ENCODE measurements at places on chromosomes 16 and 17.

DNA sequence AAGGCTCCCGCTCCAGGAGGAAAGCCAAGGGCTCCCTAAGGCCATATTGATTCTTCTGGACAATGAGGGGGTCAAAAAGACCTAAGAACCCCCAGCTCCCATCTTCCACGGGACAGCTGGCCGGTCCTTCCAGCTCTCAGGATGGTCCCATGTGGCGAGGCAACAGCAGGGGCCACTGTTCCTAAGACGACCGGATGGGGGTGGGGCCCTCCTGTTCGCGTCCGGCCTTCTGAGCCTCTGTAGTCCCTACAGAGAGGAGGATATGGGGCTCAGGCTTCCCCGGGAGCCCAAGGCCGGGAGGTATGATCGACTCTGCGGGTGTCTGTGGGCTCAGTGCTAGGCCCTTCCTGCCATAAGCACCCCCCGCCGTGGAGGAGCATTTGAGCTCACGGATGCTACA, 6.0 kb upstream of the DCXR start:
- no peaks in the 10 kb centered on the region for H3K4me1 ChIP-seq
- no peak for DNase-seq
- H3K4me3 ChIP-seq, result no peak overlapping the region

- peak; percentile 66 for DNase-seq
- H3K4me3 ChIP-seq, result no peak overlapping the region
- peaks cover 32% of the 10 kb centered on the region for H3K4me1 ChIP-seq
- no peaks in the 10 kb centered on the region for H3K36me3 ChIP-seq
- no peaks in the 10 kb centered on the region for H3K27me3 ChIP-seq
These were observed 67.8 kb downstream of the ANKRD11 start for GRCh38 chr16:89422527-89422904.

DNA sequence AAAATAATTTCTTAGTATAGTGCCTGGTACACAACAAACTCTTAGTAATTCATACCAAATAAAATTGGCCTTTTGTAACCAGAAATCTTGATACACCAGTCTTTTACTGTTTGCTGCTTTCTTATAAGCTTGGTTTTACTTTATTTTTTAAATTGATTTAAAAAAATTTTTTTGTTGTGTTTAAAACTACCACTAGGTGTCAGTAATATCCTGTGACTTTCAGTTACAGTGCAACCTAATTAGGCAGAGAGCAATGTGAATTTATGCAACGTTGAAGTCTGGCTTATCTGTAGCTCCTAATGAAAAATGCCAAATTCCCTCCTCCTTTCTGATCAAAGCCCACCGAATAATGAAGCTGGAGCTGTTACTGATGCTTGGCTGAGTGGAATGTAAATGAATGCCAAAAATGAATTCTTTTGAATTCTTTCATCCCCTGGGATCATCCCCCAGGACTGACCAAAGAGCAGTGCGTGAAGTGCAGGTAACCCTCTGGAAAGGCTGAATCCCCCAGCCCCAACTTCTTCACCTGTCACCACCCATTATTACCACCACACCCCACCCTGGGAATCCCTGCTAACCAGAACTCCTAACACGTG, 3.8 kb downstream of the ERCC4 start:
- no peaks in the 10 kb centered on the region for H3K27me3 ChIP-seq
- peaks cover 35% of the 10 kb centered on the region for H3K4me1 ChIP-seq
- DNase-seq, result peak; percentile 41
- peaks cover 9% of the 10 kb centered on the region for H3K36me3 ChIP-seq

- no peaks in the 10 kb centered on the region for H3K27me3 ChIP-seq
- H3K27ac ChIP-seq, result no peak overlapping the region
- no peak overlapping the region for H3K4me3 ChIP-seq
These were observed 164.7 kb downstream of the CNTNAP4 start for GRCh38 chr16:76441876-76442275.

DNA sequence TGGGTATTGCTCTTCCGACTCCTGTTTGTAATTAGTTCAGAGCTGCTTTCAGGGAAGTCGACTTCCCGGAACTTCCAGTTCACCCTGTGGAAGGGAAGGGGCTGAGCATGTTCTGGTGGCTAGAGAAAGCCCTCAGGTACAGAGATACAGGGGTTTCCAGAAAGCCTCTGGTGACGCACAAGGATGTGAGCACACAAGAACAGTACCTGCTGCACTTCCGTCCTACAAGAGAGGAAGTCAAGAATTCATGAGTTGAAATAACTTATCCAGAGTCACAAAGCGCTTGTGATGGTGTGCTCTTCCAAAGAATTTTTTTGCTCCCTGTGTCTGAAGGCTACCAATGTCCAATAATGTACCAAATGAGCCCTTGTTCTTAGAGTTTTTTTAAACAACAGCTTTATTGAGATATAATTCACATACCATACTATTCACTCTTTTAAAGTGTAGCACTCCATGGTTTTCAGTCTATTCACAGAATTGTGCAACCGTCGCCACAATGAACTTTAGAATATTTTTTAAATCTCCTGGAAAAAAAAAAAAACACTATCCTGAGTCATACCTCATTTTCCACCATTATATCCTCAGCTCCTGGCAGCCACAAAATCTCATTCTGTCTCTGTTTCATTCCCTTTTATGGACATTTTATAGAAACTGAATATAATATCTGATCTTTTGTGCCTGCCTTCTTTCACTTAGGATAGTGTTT, 327.6 kb downstream of the CDH13 start:
- H3K36me3 ChIP-seq, result no peaks in the 10 kb centered on the region
- no peak overlapping the region for H3K4me3 ChIP-seq
- no peak for DNase-seq
- no peaks in the 10 kb centered on the region for H3K27me3 ChIP-seq
- no peaks in the 10 kb centered on the region for H3K4me1 ChIP-seq

DNA sequence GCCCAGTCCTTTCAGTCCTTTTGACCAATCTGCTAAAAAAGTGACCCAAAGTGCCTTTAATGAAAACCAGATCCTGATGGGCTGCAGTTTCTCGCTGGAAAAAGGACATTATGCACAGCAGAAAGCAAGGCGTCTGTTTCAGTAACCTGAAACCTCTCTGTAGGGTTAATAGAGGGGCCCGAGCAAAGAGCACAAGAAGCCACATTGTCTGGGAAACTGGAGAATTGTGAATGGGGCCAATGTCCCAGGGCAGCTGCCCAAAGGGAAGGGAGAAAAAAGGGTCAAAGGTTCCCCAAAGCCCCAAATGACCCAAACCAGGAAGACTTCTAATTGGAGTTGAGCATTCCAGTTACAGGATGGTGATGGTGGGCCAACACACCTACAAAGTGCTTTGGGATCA, 3.0 kb downstream of the OTOA start:
- H3K27ac ChIP-seq, result no peak overlapping the region
- no peaks in the 10 kb centered on the region for H3K27me3 ChIP-seq
- no peaks in the 10 kb centered on the region for H3K4me1 ChIP-seq
- no peak for DNase-seq

- no peak for DNase-seq
- no peaks in the 10 kb centered on the region for H3K27me3 ChIP-seq
- no peak overlapping the region for H3K4me3 ChIP-seq
These were observed 28.0 kb downstream of the NQO1 start for GRCh38 chr16:69698404-69698803.

- no peak overlapping the region for H3K4me3 ChIP-seq
- H3K27ac ChIP-seq, result no peak overlapping the region
- H3K27me3 ChIP-seq, result peaks cover 23% of the 10 kb centered on the region
These were observed 137.8 kb downstream of the ENGASE start for GRCh38 chr17:79212149-79213087.

DNA sequence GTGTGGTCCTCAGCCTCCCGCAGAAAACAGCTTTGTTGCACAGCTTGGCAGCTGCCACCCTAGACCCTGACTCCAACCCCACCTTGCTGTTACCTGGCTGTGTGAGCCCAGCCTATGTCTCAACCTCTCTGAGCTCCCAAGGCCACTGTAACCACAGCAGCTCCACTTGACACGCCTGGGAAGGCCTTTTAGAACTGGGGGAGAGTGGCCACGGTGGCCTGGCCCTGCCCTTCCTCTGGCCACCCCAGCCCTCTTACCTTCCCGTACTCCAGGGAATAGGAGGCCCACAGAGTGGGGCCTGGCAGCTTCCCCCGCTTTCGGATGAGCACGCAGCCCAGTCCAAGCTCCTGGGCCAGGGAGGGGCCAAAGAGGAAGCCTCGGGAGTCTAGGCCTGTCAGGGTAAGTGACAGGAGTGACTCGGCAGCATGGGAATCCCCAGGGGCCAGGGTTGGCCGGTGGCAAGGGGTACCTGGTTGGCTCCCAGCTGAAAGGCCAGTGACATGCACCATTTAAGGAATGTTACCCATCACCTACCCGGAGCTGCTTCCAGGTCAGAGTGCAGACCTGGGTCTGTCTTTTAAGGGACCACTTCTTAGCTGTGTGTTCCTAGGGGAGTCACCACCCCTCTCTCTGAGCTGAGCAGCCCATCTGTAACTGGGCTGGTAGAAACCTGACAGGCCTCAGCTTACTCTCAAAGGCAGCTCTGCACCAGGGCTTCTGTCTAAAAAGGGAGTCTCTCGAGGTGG, 1.4 kb downstream of the APRT start:
- peak overlapping the region; percentile 78 for H3K4me3 ChIP-seq
- H3K27ac ChIP-seq, result peak overlapping the region; percentile 89
- no peak for DNase-seq

DNA sequence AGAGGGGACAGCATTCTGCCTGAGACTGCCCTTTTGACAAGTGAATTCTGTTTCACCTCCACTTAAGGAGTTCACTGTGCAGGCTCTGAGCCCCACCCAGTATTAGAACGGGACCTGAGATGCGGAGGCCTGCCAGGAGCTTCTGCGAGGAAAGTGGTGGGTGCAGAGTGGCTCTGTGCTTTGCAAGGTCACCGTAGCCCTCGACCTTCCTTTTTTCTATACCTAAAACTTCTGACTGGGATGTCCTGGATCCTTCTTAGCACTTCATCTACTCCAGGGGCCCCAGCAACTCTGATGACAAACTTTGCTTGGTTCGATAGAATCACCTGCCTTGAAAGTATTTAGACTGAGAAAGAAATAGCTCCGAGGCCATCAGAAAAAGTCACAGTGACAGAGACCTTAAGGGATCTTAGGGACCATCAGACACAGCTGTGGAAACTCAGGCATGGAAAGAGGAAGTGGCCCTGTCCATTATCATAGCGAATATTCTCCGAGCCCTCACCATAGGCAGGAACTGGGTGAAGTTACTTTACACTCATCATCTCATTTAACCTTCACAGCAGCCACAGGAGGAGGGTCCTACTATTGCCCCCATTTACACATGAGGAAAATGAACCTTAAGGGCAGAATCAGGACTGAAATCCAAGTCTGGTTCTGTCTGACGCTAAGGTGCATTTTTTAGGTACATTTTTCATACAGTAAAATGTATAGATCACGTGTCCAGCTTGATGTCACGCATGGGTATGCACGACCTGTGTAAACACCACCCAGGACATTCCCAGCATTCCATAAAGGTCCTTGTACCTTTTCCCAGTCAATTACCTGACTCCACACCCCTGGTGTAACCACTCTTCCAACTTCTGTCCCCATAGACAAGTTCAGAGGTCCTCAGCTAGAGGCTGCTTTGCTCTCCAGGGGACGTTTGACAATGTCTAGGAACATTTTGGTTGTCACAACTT, 676 bp upstream of the KRT13 start:
- H3K4me1 ChIP-seq, result peaks cover 21% of the 10 kb centered on the region
- peak overlapping the region; percentile 67 for H3K27ac ChIP-seq
- no peaks in the 10 kb centered on the region for H3K27me3 ChIP-seq
- DNase-seq, result no peak
- H3K4me3 ChIP-seq, result no peak overlapping the region
- no peaks in the 10 kb centered on the region for H3K36me3 ChIP-seq

DNA sequence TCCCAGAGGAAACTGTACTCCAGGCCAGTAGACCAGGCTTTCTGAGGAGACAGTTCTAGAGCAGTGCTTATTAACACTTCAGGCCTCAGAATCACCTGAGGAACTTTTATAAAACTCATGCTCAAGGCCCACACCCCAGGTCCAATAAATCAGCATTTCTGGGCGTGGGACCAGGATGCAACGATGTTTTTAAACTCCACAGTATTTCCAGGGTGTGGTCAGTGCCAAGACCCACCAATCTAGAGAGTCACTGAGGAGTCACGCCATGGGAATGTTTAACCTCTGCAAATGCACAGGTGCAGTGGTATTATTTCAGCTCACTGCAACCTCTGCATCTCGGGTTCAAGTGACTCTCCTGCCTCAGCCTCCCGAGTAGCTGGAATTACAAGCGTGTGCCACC, 3.9 kb upstream of the TRPV1 start:
- DNase-seq, result no peak
- no peaks in the 10 kb centered on the region for H3K4me1 ChIP-seq
- H3K27me3 ChIP-seq, result no peaks in the 10 kb centered on the region
- H3K4me3 ChIP-seq, result no peak overlapping the region

DNA sequence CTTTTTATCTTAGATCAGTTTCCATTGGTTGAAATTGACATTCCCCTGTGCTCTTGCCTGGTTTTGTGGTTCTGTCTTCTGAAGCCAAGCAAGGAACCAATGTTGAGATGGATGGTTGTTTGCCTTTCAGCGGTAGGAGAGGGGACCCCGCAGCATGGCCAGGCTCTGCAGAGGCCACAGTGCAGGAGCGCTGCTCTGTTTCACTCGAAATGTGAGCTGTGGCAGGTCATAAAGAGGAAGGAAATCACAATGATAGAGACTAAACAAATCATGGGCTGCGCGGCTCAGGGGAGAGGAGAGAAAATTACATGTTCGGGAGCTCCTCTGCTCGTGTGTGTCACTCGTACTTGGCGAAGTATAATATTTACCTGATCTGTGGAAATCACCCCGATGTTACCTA, 148.2 kb downstream of the SNX29 start:
- H3K4me1 ChIP-seq, result no peaks in the 10 kb centered on the region
- H3K27me3 ChIP-seq, result no peaks in the 10 kb centered on the region
- DNase-seq, result no peak
- no peak overlapping the region for H3K4me3 ChIP-seq
- H3K27ac ChIP-seq, result no peak overlapping the region

DNA sequence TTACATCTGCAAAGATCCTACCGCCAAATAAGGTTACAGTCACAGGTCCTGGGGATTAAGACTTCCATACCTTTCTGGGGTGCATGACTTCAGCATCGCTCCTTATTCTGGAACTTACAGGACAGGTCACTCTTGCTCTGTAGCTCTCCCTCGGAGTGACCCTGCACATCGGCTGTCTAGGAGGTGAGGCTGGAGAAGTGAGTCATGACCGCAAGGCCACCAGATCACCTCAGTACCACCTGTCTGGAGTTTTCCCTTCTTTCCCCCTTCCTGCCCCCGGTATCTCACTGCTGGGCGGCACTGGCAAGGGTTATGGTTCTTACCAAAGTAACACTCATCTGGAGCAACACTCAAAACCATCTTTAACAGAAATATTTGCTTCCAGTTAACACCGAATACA, 374.8 kb downstream of the SLC39A11 start:
- no peaks in the 10 kb centered on the region for H3K27me3 ChIP-seq
- DNase-seq, result no peak
- H3K36me3 ChIP-seq, result no peaks in the 10 kb centered on the region
- H3K4me3 ChIP-seq, result no peak overlapping the region
- H3K27ac ChIP-seq, result peak overlapping the region; percentile 88

Data from Panc1 (cell line).